ENCODE measurements at places on chromosomes 12 and 14.

- no peak for DNase-seq
These were observed 44.3 kb downstream of the TMTC2 start for GRCh38 chr12:82730953-82731459.

DNA sequence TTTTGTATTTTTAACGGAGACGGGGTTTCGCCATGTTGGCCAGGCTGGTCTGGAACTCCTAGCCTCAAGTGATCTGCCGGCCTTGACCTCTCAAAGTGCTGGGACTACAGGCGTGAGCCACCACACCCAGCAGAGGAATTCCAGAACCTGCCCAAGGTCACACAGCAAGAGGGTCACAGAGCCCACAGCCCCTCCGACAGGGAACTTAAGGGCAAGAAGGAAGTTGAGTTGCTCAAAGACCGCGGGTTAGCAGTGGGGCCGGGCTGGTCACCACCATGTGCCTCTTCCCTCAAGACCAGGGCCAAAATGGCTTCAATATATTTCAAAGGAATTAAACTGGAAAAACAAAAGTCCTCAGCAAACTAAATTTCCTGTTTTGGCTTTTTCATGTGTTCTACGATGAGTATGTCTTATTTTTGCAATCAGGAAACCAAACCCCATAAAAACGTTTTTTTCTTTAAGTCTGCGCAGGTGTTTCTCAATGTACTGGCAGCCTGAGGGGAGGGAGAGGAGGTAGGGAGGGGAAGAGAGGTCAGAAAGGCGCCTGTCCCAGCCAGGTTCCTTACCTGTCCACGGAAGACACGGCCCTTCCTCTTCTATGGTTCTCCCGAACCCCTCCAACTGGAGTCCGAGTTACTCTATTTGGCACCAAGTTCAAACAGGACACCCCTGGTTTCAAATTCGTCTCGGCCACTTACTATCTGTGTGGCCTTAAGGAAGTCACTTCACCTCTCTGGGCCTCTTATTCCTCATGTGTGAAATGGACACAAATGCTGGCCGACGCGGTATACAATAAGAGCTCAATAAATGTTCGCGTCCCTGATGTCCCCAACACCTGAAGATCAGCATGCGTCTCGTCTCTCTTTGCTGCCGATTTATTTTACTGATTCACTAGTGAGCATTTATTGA, 778 bp downstream of the SLC8B1 start:
- DNase-seq = no peak

DNA sequence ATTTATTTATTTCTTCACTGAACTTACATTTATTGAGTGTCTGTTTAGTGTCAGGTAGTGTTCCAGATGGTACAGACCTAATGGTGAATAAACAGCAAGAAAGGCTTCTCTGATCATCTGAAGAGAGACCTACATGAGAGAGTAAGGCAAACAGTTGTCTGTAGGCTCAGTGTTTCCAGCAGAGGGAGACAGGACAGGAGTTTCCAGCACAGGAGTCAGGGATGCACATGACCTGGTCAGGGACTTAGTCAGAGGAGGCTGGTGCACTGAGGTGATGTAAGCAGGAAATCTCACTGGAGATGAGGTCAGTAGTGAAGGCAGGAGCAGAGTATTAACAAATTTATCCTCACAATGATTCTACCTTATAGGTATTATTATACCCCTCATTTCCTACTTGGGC, 233.2 kb downstream of the MDGA2 start:
- peak; percentile 2 for DNase-seq

DNA sequence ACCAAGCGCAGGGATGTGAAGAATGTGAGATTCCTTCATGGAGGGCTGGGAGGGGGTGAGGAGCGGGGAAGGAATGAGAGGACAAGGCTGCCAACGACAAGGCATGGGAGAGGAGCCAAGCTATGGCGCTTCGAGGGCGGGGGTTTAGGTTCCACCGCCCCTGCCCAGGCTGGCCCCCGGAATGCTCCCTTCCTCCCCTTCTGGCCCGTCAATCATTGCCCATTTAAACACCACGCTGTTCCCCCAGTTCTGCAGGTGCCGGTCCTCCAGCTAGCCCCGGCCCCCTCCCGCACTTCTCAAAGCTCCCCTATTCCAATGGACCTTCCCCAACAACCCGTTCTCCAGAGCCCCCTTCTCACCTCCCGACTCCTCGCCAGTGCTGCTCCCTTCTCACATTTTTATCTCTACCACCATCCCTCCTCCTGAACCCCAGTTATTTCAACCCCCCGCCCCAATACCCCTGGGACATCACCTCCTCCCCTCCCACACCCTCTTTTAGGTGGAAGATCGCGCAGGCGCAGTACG, 428 bp downstream of the RNF41 start:
- DNase-seq = peak; percentile 91

DNA sequence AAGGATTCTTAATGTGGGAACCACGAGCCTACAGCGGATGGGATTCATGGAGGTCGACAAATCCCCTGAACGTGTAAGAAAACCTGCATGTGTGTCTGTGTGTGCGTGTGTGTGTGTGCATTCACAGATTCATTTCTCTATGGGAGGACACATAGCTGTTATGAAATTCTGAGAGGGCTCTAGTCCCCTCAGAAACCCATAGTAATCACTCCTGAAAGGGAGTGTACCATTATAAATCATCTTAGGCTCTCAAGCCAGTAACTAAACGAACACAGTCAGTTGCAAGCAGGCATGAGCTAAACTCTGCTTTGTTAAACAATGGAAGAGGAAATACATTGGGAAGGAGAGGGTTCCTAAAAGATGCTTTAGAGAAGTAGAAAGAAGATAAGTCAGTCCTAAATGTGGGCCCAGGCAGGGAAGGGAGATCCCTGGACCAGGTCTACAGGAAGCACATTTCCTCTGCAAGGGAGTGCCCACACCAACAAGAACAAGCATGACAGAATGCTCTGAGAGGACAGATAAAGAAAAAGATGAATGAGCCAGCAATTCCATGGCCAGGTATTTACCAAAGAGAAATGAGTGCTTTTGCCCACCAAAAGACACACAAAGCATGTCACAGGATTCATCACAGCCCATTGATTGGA, 91.3 kb downstream of the ITPR2 start:
- no peak for DNase-seq

DNA sequence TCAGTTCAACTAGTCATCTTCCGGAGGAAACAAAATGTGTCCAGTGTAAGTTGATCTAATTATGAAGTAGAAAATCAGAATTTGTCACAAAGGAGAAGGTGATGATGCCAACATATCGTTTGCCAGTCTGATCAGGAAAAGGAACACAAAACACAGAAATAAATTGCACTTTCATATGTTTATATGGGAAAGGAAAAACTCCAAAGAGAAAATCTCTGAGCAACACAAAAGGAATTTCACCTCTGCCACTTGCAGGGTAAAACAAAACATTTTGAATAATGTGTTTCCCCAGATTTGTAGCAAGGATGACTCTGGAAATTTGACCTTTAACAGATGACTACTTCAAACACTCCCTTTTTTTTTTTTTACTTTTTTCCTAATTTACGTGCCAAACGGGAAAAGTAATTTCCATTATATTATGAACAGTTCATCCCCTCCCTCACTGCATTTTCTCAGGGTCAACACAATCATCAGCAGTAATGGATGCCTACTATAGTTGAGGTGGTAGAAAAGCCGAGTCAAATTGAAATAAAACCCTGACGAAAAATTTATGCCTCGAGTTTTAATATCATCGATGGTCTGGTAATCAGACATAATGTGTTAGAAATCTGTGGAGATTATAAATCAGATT, 25.6 kb downstream of the MGAT4C start:
- DNase-seq = no peak

- peak; percentile 32 for DNase-seq
These were observed 44.5 kb downstream of the PSMA6 start for GRCh38 chr14:35336494-35337268.

- no peak for DNase-seq
These were observed 73.3 kb upstream of the HIF1A start for GRCh38 chr14:61622051-61622450.

- peak; percentile 60 for DNase-seq
These were observed 4.6 kb upstream of the HIP1R start for GRCh38 chr12:122830517-122831214.

- DNase-seq = no peak
These were observed 716.8 kb downstream of the LRFN5 start for GRCh38 chr14:42323426-42323825.

DNA sequence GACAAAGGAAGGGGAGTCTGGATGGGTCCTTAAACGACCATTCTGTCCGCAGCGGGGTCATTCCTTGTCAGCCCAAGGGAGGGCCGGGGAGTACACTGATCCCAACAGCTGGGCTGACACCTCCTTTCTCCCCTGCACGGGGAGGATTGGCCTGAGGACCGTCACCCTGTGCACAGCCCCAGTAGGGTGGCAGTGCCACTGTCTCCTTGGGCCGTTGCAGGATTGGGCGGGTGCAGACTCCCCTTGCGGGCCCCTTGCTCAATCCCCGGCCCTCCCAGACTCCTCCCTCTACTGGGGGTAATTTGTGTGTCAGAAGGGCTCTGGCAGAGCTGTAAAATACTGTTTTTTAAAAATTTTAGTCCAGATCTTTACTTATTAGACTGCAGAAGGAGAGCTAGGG, 12.6 kb upstream of the AMN start:
- DNase-seq = no peak

DNA sequence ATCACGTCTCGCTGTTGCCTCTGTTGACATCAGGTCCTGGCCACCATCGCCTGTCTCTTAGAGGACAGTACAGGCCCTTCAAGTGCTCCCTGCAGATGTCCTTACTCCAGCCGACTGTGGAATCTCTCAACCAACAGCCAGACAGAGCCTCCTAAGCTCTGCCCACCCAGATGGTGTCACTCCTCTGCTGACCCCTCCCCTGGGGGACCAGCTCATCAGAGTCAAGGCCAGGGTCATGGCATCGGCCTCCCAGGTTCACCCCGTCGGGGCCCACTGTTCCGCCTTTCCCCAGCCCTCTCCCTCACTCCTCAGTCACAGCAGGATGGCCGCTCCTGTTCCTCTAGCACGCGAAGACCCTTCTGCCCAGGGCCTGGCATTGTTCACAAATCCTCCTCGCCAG, 157.3 kb upstream of the TMEM132C start:
- no peak for DNase-seq

- DNase-seq = no peak
These were observed 88.9 kb upstream of the ARHGAP5 start for GRCh38 chr14:31988244-31988643.

DNA sequence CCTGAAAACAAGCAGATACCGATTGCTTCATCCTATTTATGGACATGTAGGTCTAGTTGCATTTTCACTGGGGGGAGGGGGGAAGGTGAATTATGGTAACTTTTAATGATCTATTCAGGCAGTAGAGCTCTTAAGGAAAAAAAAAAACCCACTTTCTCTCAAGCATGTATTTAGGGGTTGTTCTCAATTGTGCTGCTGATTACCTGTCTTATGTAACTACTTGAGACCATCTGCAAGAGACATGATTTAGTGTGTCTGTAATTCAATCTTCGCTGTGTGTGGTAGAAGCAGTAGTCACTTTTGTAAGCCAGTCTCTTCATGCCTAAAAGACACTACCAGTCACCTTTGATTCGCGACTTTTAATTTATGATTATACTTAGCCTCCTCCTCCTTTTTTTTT, 8.9 kb downstream of the CALM1 start:
- no peak for DNase-seq

GRCh38 chr14:52360831-52361230, 46.7 kb downstream of the PTGER2 start:
- DNase-seq = no peak

- no peak for DNase-seq
These were observed 550 bp upstream of the RESF1 start for GRCh38 chr12:31958569-31959160.

GRCh38 chr12:44000309-44000952, 164.6 kb downstream of the TMEM117 start:
- peak; percentile 44 for DNase-seq

DNA sequence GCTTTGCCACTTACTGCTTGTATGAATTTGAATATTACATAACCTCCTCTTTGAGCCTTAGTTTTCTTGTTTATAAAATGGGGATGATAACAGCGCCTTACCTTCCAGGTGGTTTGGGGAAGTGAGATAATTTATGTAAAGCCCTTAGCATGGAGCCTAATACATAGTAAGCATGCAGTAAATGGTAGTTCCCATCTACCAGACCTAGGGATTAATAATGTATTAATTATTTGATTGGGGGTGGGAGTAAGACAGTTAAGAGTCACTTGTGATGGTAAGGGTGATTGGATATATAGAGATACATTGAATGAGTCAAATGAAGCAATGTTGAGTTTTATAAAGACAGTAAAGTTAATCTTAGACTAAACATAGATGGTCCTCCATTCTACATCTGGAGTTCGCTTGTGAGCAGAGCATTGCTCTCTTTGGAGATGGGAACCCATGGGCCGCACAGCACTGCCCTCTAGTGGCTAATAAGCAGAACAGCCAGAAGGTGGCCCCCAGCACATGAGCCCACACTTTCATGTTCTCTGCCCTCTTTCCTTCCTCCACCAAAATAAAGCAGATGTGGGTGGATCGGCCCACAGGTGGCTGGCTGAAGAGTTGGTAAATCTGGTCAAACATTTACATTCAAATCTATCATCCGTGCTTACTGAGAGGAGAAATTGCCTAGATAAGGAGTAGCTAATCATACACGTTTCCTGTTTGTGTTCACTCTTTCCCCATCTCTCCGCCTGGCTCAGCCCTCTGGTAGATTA, 26.5 kb upstream of the TAMALIN start:
- DNase-seq = peak; percentile 69
